ENCODE measurements at places on chromosomes 4 and X.

DNA sequence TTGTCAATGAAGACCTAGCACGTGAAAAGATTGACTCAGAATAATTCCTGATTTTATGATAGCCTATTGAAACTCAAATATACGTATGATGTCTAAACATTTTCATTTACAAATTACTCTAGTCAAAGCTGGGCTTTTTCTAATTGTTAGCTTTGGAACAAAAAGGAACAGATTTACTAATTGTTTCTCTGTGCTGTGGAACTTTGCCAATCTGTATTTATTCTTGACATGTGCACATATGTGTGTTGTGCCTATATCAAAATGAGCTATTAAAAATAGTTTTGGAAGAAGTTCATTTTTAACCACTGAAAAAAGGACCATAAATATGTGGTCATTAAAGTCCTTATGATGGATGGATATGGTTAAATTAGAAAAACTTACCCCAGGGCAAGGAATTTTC is 85.4 kb upstream of the PACRGL start:
- DNase-seq = no peak

DNA sequence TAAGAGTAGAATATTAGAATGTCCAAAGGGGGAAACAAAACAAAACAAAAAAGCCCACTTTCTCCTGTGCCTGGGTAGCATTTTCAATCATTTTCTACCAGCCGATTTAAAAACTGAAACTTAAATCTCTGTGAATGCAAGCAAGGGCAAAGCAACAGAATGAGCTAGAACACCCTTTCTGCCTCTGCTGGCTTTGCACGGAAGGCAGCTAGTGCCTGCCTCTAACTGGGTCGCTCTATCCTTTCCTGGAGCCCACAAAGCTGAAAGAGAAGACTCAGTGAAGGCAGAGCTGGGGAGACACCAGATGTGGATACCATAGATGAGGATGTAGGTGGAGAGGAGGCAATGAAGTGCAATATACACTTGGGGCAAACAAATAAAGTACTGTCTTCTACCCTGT is 248.9 kb upstream of the TTC29 start:
- DNase-seq = no peak

DNA sequence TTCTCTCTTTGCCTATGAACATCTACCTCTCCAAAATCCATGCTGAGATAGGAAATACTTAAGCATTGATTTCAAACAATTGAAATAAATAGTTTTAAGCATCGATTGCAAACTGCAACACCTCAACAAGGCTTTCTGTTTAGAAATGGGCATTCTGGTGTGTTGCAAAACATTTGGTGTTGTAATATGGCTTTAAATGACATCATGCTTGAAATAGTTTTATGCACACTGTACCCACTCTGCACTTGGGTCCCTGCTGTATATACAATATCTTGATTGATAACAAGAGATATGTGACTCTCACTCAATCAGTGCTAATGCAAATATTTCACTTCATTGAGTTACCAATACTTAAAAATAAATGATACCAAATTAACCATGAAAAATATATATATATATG is 964.9 kb upstream of the GRIA3 start:
- DNase-seq = no peak

- DNase-seq = peak; percentile 66
Observed at GRCh38 chrX:39854772-39855747, 242.7 kb downstream of the BCOR start.

- no peak for DNase-seq
Observed at GRCh38 chr4:134888156-134888555, 686.6 kb upstream of the PABPC4L start.

DNA sequence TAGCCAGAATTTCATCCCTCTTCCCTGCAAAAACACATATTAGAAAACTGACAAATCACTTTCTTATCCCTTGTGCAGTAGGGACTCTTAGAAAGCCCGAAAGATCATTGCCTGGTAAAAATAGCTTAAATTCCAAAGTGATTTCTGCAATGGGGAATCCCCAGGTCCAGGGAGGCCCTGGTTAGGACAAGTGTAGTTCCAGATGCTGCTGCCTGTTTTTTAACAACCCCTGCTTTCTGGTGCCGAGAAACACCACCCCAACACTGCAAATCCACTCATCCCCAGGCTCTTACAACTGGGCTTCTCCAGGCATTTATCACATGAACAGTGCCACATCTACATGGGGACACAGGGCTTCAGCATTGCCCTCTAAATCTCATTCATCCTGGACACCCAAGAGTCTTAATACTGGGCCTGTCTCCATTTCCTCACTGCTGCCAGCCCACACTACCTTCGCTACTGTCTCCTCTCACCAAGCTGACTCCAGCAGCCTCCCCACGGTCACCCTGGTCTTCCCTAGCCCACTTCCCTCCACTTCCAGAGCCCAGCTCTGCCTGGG is 112.2 kb upstream of the PSAPL1 start:
- no peak for DNase-seq

- DNase-seq = no peak
Observed at GRCh38 chrX:138349351-138349750, 362.2 kb downstream of the FGF13 start.

GRCh38 chr4:143127621-143128020 is 57.1 kb upstream of the USP38 start:
- DNase-seq = no peak

GRCh38 chrX:9301836-9302235 is 163.0 kb upstream of the TBL1X start:
- DNase-seq = no peak

GRCh38 chrX:55130481-55130880 is 41.7 kb downstream of the PAGE2 start:
- DNase-seq = no peak

DNA sequence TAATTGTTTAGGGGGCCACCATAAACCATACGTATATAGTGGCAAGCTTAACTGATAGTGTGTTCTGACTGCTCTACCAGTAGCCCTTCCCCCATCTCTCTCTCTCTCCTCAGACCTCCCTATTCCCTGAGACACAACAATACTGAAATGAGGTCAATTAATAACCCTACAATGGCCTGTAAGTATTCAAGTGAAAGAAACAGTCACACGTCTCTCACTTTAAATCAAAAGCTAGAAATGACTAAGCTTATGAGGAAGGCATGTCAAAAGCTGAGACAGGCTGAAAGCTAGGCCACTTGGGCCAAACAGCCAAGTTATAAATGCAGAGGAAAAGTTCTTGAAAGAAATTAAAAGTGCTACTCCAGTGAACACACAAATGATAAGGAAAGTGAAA is 78.0 kb downstream of the PRDM5 start:
- DNase-seq = no peak

GRCh38 chr4:17701138-17701839 is 80.1 kb downstream of the FAM184B start:
- DNase-seq = no peak

- no peak for DNase-seq
Observed at GRCh38 chr4:84286048-84286447, 213.0 kb downstream of the NKX6-1 start.

- DNase-seq = no peak
Observed at GRCh38 chr4:89242864-89243732, 64.5 kb downstream of the GPRIN3 start.

DNA sequence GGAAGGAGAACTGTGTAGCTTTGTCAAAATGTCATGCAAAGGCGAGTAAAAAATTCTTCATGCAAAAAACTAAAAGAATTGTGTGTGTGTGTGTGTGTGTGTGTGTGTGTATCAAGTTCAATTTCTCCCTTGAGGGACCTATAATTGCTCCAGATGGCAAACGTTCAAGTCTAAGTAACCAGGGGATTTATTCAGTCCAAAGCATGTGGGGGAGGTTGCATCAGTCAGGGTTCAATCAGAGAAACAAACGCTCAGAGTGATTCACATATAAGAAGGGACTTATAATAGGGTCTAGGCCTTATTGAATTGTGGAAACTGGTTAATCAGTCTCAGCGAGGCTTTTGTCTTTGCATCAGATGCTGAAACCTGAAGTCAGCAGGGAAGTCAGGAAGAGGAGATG is 5.0 kb downstream of the DCAF8L1 start:
- DNase-seq = no peak

Data from activated CD8-positive, alpha-beta memory T cell treated with anti-CD3 and anti-CD28 coated beads, Interleukin-2, amount 50 U/mL, for 4 hours (primary cell).